Mammary microvascular endothelial cell (primary cell): ENCODE measurements at places on chromosomes 16 and 17. TPM values are rescaled to one million over a fixed set of nuclear protein-coding genes. Genes with fewer than 3 reads are reported as not detected.

The PNMT gene
- total RNA-seq: 0.20 TPM in 1 of 2 replicates, not detected in the other

The HBA1 gene
- total RNA-seq: not detected in 2 replicates

The LAT gene
- total RNA-seq: 2.4 and 2.7 TPM in 2 replicates

The KIF22 gene
- total RNA-seq: 67.1 and 77.1 TPM in 2 replicates
